ENCODE measurements at places on chromosomes 12 and 14.
A peak's percentile ranks its signal among the peaks of the same experiment; 100 is the strongest.

DNA sequence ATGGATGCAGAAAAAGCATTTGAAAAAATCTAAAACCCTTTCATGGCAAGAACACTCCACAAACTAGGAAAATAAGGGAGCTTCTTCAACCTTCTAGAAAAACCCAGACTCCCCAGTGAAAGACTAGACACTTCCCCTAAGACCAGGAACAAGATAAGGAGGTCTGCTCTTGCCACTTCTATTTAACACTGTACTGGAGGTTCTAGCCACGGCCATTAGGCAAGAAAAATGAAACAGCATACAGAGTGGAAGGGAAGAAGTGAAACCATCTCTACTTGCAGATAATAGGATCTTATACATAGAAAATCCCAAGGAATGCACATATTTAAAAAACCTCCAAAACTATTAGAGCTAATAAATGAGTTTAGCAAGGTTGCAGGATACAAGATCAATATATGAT, 42.3 kb downstream of the CHGA start:
- DNase-seq: no peak

DNA sequence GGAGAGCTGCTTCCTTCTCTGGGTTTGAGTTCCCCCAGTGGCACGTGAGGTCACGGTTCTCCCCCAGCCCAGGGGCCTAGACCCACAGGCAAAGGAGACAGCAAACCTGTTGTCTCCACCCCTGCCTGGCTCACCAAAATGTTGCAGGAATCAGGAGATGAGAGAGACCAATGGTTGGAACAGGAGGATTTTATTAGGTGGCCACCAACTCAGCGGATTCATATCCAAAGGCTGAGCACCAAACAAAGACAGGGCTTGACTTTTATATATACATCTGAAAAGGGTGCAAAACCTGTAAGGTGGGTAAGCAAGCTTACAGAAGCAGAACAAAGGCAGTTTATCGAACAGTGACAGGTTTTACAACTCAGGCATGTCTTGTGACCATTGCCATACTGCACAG, 9.2 kb upstream of the ADAM21 start:
- DNase-seq: no peak

GRCh38 chr12:76259660-76260389, 88.4 kb downstream of the BBS10 start:
- peak; percentile 80 for DNase-seq

DNA sequence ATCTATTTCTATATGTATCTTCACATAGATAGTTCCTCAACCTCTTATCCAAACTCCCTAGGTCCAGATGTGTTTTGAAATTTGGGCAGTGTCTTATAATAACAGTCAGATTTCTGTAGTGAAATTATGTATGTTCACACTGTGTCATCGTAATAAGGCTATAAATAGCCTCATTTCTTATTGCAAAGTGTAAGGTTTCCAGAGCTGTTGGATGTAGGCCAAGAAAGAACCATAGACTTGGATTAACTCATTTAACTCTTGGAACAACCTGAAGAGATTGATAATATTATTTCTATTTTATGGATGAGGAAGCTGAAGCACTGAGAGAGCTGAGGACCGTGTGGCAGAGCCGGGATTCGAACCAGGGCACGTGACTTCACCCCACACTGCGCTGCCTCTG, 49.0 kb upstream of the PIWIL1 start:
- no peak for DNase-seq

DNA sequence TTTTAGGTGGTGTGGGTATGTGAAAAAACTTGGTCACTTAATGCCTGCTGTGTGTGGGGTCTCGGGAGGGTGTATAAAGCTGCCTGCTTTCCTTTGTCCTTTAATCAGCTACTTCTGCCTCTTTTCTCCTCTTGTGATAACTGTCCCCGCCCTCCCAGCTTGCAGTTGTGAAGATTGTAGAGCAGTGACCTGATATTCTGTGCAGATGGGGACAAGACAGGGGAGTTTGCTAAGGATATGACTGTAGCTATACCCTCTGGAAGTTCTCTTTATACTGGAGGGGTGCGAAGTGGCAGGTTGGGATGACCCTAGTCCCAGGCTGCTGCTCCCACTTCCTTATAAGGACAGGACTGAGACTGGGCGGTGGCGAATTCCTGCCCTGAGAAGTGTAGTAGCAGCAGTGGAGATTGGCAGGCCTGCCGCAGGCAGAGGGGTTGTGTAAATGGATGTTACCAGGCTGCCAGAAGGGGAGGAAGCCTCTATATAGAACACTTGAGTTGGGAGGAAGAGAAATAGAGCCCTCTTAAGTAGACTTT, 835 bp downstream of the MYL6 start:
- peak; percentile 78 for DNase-seq

DNA sequence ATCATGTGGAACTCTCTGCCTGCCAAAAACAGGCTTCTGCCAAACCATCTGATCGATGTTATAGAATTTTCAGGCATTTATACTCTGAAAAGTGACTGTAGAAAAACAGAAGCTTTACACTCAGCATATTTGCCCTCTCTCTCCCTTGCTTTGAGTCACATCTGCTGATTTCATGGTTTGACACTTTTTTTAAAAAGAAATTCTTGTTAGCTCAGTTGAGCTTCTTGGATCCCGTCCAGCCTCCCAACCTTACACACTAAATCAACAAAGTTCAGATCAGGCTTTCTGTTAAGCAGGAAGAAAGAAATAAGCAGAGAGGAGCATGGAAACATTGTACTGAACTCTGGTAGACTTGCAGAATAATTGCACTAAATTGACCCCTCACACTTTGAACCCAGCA, 193.6 kb upstream of the SEL1L start:
- DNase-seq: no peak

GRCh38 chr14:42523666-42524065, 917.0 kb downstream of the LRFN5 start:
- DNase-seq: no peak

DNA sequence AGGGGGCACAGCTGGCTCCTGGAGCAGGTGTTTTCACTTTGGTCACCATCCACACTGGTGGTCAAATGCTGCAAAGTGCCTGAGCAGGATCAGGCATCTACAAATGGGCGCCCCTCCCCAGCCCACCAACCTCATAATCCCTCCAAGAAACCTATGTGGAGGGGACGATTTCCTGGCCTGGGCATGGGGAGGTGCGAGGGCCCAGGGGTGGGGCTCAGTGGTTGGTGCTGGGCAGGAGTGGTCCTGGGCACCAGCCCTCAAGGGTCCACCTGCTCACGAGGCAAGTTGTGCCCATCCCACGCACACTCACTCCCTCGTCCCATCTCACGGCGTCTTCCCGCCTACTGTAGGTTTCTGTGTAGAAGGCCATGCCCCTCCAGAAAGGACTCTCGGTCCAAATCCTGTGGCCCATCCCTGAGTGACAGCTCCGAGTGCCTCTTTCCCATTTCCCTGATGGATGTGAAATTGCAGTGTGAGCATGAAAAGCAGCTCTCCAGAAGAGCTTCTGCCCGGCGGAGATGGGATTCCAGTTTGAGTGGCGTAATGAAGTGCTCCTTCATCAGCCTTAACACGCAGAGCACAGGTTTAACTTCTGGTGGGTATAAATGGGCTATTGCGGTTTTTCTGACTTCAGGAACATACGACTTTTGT, 36.9 kb downstream of the SLC15A4 start:
- no peak for DNase-seq

GRCh38 chr14:31029016-31029970, 3.1 kb upstream of the STRN3 start:
- no peak for DNase-seq

GRCh38 chr12:47160316-47161244, 80.8 kb upstream of the AMIGO2 start:
- no peak for DNase-seq

- DNase-seq: no peak
Observed at GRCh38 chr14:103142026-103142425, 18.8 kb downstream of the TNFAIP2 start.

- DNase-seq: no peak
Observed at GRCh38 chr12:116637589-116638150, 78.5 kb downstream of the MAP1LC3B2 start.

GRCh38 chr12:12818701-12819100, 5.6 kb downstream of the DDX47 start:
- DNase-seq: no peak

DNA sequence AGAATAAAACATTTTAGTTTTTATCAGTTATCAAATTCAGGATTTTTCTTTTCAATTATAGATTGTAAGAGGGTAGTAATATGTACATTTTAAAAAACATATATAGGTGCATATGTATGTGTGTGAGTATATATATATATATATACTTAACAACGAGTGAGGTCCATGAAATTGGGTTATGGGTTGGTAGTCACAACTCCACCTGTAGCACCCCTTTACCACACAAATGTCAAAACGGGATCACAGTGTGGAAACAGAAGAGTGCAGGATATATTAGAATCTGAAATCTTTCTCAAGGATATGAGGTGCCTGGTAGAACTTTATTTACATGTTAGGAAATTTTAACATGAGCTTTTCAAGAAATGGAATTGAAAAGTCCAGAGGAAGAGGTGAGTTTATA, 31.3 kb downstream of the MIA2 start:
- no peak for DNase-seq

- DNase-seq: peak; percentile 87
Observed at GRCh38 chr12:49580572-49581535, 12.9 kb upstream of the MCRS1 start.

DNA sequence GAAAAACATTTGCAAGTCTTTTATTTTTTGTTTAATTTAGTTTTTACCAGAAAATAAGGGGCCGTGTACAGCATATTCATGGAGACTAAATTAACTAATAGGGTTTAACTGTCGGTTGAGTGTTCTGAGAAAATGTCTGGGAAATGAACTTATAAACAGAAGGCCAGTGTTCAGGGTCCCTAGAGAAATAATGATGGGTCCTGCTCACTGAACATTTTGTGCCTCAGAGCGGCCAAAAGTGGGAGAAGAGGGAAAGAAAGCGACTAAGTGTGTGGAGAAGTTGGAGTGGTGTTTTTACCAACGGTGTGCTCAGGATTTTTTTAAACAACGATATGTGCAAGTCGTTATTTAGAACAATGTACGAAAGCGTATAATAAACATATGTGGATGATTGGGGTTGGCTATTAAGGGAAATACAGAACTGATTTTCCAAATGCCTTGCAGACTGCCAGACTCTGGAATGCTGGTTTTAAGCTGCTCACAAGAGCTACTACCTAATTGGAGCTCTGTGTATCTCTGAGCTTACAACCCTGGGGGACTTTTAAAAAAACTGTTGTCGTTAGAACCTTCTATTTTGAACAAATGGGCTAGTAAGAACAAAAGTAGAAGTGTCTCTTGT, 166.7 kb downstream of the SLC38A4 start:
- no peak for DNase-seq

DNA sequence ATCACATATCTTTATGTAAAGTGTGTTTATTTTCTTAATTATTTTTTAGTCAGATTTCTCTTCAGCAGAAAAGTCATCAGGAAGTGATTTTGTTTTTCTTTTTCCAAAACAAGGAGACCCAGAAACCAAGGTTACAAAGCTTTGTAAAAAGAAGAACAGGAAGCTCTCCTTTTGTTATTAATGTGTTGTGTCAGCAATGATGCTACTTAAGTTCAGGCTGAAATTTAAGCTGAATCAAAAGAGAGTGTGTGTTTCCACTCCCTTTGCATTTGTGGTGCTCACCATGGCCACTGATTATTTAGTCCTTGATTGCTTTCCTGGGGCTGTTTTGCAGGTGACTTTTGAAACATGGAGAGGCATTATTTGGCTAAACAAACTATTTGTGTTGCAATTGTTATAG, 155.3 kb upstream of the ATP2B1 start:
- no peak for DNase-seq

- no peak for DNase-seq
Observed at GRCh38 chr12:65620046-65620445, 204.2 kb upstream of the HMGA2 start.

DNA sequence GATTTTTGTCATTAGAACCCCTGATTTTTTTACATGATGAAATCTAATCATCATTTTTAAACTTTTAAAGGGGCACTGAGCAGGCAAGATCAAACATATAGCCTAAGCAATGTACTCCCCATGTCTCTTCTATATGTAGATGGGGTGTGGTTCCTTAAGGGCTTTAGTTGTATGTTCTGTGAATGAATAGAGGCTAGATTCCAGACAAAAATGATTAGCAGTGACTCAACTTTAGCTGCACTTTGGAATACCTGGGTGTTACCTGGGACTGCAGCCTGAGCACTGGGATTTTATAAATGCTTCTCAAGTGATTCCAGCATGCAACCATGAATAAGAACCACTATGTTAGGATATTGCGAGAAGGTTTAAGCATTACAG, 256.7 kb upstream of the PLEKHG7 start:
- no peak for DNase-seq

Data from AG20443 (cell line).